ENCODE measurements at places on chromosomes 12 and 14.
A peak's percentile ranks its signal among the peaks of the same experiment; 100 is the strongest.

- no peak for DNase-seq
Measured at GRCh38 chr12:1629338-1630132, 504 bp downstream of the WNT5B start.

- no peak for DNase-seq
Measured at GRCh38 chr12:88145567-88146505, 3.7 kb downstream of the TMTC3 start.

DNA sequence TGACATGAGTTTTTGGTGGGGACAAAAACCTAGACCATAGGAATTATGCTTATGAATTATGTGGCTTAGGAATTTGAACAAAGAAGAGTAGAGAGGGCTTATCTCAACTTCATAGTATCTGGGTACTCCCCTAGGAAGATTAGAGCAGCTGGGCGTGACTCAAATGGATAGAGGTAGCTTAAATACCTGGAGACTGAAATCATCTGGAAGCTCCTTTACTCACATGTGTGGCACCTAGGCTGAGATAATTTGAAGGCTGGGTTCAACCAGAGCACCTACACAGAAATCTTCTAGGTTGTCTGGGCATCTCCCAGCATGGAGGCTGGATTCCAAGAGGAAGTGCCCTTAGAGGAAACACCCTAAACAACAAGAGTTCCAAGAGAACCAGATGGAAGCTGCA is 393.9 kb downstream of the ADAMTS20 start:
- no peak for DNase-seq

DNA sequence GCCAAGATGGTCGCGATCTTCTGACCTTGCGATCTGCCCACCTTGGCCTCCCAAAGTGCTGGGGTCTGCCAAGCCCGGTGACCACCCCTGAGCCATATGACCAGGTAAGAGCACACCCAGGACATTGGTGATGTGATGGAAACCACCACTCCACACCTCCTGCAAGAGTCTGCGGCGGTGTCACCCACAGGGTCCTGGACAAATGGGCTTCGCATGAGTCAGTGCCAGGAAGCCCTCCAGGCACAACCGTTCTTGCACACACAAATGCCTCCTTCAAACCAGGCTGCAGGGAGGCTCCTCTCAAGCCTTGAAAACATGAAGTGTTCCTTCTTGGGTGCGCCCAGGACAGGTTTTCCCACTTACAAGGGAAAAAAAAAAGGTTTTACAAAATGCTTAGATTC is 16.6 kb downstream of the PITPNM2 start:
- peak; percentile 77 for DNase-seq

DNA sequence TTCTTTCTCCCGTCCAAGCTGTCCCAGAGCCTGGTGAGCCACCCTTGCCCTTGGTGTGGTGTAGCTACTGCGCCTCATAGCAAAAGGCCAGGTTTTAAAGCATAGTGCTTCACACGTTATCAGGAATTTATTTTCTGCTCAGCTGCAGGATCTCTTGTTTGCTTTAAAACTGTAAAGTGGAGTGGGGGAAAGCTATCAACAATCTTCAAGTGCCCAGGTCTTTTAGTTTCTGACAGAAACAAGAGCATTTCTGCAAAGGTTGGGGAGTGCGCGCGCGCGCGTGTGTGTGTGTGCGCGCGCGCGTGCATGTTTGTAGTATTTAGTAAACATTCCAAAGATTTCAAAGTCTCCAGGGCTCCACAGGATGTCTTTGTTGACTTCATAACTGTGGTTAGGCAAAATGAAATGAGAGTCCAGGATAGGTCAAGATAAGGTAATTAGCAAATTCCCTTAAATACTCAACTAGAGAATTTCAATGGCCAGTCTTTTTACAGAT is 45.5 kb downstream of the EML1 start:
- DNase-seq = peak; percentile 82

GRCh38 chr14:101104485-101104884 is 201.0 kb upstream of the RTL1 start:
- no peak for DNase-seq

DNA sequence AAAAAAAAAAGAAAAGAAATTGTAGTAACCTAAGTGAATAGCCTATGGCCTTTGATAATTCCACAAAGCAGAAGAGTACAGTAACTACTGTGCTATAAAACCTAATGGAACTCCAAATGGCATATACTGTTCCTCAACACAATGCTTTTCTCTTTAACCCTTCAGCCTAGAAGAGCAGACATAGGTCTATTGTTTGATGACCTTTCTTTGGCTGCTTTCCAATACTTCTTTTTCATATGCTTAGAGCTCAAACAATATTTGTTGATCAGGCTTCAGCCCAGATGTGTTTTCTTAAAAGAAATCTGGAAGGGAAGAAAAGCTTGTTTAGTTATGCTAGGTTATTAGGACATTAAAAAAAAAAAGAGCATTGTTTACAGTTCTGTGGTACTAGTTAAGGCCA is 116.4 kb downstream of the NTN4 start:
- no peak for DNase-seq

- no peak for DNase-seq
Measured at GRCh38 chr12:52628841-52629240, 10.5 kb upstream of the KRT73 start.

DNA sequence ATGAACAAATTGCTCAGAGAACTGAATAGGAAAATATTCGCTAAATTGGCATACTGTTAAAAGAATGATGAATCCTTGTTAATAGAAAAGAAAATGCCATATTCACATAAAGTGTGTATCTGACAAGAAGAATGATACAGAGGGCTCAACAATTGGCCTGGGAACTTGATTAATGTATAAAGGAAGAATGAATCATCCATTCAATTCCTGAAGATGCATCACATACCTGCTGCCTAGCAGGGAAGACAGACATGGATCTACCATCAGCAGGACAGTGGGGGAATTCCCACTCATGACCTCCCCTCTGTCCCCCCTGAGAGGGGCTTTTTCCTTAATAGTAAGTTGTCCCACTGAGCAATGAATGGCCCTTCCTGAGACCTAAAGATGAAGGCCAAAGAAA is 13.5 kb downstream of the PTPN21 start:
- DNase-seq = no peak

- no peak for DNase-seq
Measured at GRCh38 chr12:116301621-116302020, 24.1 kb upstream of the MED13L start.

DNA sequence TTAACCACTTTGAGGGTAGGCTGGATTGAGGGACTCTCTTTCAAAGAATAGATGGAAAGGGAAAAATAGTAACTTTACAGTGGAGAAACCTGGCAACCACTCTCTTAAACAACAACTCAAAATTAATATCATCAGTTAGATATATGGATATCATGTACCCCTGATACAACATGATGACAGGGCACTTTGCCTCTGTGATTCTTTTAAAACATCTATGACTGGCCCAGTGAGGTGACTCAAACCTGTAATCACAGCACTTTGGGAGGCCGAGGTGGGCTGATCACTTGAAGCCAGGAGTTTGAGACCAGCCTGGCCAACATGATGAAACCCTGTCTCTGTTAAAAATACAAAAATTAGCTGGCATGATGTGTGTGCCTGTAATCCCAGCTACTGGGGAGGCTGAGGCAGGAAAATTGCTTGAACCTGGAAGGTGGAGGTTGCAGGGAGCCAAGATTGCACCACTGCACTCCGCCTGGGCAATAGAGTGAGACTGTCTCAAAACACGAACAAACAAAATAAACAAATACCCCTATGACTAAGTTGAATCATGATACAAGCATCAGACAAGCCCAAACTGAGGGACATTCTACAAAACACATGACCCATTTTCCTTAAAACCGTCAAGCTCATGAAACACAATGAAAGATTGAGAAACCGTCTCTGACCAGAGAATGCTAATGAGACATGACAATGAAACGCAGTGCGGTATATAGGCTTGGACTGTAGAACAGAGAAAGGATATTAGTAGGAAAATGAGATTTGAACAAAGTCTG is 26.4 kb upstream of the SLC7A8 start:
- DNase-seq = no peak

GRCh38 chr14:91327250-91327595 is 82.7 kb upstream of the GPR68 start:
- DNase-seq = peak; percentile 63

DNA sequence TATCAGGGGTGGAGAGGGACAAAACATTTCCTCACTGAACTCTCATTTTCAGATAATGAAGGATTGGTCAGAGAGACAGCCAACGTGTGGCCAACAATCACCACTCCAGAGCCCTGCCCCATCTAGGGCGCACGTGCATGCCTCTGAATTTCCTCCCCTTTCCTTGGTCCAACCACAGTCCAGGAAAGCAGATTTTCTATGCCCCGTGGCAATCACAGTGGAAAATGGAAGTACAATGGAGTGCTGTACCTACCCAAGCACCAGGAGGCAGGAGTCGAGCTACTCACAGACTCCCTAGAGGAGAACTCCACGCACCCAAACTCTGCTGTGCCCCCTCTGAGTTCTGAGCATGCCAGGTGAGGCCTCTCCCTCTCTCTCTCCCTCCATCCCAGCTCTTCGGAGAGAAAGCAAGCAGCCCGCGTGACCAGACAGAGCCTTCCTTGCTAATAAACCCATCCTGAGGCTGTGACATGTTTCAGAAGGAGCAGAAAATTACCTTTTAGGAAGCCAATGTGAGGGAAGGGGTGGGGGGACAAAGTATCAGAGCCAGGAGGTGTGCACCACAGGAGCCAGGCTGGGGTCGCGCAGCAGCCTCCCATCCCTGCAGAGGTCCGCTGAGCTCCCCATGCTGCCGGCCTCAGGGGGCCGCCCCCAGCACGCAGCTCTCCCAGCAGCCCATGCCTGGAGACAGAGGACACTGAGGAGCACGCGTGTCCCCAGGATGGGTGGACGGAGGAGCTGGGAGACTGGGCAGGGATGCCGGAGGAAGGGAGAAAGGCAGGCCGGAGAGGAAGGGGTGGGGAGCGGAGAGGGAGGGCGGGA is 73.4 kb downstream of the PITPNM2 start:
- DNase-seq = no peak

Measured in upper lobe of right lung (tissue), 1 donor.